Nephron progenitor cell (in vitro differentiated cells): ENCODE measurements at places on chromosomes 2 and 18.

GRCh38 chr2:227884511-227884947, 13.1 kb downstream of the DAW1 start:
- peak; percentile 83 for DNase-seq

GRCh38 chr2:108324531-108325255, 36.0 kb downstream of the SULT1C2 start:
- DNase-seq, result no peak

DNA sequence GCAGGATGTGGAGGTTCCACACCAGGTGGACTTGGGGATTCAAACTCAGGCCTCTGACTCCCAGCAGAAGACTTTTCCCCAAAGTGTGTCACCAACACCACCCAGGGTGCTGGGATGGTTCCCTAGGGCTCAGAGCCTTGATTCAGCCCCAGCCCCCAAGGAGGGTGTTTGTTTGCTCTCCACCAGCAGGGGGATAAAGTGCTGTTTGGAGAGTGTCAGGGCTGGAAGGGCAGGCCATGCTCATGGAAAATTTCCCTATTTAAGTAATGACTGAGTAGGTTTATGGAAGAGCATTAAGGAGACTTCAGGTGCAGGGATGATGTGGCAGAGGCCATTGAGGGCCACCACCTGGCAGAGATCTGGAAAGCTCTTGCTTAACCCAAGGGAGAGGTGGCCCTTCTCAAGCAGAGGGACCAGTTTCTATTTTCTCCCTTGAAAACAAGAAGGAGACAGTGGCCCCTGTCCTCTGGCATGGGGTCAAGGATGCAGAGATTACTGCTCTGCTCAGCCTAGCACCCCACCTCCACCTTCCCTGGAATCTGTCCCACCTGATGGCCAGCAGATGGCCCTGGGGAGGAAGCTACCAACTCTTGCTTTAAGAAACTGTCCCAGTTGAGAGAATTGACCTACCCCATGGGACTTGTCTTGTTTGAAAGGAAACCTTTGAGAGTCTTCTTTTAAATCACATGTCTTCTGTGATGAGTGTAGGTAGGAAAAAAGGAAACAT, 122.1 kb downstream of the ACOXL start:
- no peak for DNase-seq

DNA sequence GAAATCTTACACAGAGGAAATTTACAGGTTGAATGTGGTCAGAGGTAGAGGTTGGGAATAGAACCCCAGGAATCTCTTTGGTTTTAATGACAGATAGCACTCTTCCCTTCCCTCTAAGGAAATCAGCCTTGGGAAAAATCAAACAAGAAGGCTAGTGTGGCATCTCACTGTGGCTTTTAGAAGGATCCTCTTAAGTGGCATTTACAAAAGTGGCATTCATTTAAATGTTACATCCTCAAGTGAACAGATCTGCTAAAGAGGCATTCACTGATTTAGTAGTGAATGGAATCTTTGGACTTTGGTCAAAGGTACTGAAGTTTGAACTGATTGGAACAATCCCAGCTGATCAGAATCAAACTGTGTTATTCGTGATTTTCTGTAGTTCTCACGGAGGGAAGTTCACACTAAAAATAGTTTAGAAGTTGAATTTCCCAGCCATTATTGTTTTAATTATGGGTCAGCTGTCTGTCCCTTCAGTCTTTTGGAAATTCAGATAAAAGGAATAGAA, 136.5 kb upstream of the FN1 start:
- no peak for DNase-seq

GRCh38 chr2:240170883-240171282, 30.4 kb upstream of the OTOS start:
- DNase-seq, result no peak

- no peak for DNase-seq
Observed at GRCh38 chr2:6538607-6539006, 327.1 kb downstream of the CMPK2 start.

- DNase-seq, result no peak
Observed at GRCh38 chr18:23531912-23532311, 28.6 kb downstream of the RMC1 start.
